ENCODE measurements at places on chromosomes 1 and 21. TPM values are rescaled to one million over a fixed set of nuclear protein-coding genes. Genes with fewer than 3 reads are reported as not detected.

DNA sequence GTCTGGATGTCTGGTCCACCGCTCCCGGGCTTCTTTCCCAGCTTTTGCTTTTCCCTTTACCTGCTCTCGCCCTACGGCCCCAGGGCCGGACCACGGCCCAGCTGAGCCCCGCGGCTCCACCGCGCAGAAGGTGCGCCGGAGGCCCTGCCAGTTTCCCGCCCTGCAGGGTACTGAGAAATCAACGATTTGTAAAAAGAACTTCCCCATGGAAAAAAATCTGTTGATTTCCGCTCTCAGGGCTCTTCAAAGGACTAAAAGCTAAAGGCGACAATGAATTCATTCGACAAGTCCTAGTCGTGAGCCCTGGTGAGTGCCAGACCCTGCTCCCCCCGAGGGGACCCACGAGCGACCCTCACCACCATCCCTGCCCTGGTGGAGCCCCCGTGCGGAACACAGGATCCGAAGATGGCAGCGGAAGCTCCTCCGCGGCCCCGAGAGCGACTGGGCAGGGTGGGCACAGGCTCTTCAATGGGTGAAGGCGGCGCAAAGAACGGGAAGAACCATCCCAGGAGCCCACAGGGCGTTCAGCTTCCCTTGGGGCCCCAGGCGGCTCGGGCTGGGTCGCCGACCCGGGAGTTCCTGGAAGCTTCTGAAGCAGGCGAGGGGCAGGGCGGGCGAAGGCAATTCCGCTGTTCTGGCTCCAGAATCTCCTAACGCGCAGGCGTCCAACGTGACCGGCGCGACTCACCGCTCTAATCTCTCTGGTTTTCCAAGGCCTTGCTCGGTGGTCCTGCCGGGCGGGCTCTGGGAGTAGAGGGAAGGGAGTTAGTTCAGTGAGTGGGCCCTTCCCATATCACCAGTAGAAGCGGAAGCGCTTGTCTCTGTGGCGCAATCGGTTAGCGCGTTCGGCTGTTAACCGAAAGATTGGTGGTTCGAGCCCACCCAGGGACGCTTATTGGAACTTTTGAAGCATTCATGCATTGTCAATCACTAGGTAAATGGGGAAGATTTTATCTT is 6.6 kb upstream of the RNU1-2 start:
- DNase-seq: peak; percentile 92

The HCN3 gene
- total RNA-seq: 1.8 TPM

The CAPN8 gene
- total RNA-seq: 0.45 TPM

The NUDT4B gene
- total RNA-seq: 1.2 TPM

DNA sequence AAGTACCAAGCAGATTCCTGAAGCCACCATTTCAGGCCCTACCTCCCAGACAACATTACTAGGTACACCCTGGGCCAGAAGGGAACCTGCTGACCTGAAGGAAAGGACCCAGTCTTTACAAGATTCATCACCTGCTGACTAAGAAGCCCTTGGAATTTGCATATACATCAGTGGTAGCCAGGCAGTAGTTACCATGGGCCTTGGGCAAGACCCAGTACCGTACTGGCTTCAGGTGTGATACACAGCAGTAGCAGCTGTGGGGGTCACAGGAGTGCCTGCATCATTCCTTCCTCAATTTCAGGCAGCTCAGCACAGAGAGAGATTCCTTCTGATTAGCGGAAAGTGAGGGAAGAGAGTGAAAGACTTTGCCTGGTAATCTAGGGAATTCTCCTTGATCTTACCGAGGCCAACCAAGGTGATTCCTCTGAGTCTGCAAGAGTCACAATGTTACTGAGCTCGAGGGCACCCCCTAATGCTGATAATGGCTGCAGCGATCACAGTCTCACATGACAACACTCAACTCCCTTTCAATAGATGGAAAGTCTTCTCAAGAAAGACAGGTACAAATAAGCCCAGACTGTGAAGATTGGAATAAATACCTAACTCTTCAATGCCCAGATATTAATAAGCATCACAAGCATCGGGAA is 22.0 kb upstream of the UHMK1 start:
- no peak for DNase-seq

DNA sequence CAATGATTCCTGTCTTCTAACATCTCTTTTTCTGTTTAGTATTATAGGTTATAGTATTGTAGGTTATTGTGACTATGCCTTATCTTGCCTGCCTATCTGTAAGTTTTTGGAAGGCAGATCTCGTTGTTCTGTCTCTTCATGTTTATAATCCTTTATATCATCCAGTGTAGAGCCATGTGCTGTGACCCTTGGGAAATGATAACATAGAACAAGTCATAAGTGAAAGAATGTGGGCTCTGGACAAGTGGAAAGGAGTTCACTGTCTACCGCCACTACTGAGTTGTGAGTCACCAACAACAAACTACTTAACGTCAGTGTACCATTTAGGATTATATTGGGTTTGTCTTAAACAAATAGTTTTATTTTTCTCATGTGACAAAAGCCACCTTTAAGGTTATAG is 139.3 kb downstream of the LYPLAL1 start:
- no peak for DNase-seq

DNA sequence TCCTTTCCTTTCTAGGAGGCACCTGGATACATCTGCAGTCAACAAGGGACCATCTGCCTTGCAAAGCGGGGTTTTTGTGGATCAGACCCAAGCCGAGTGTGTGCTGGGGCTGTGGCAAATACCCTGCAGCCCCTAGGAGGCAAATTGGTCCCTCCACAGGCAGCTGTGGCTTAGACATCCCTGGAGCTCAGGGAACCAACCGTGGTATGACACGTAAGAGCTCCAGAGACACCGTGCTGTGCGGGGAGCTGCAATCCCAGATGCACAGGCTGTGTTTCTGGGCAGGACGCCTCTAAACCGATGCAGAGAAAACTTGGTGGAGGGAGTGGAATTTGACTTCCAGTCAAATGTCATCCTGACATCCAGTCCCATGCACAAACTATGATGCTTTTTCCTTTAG is 141.5 kb downstream of the KAZN start:
- DNase-seq: no peak
